ENCODE measurements at places on chromosomes 3 and 15.

DNA sequence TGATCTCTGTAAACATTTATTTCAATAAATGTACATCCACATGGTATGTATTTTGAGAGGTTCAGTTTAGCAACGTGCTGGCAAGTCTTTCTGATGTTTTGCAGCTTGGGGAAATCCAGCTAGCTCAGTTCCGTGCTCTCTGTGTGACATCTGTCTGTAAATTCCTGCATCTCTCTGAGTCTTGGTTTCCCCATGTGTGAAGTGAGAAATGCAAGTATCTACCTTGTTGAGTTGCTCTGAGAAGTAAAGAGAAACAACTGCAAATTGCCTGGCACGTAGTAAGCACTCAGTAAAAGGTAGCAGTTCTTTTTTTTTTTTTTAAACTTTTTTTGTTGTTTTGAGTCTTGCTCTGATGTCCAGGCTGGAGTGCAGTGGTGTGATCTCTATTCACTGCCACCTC, 30.2 kb upstream of the MORF4L1 start:
- no peak for DNase-seq

DNA sequence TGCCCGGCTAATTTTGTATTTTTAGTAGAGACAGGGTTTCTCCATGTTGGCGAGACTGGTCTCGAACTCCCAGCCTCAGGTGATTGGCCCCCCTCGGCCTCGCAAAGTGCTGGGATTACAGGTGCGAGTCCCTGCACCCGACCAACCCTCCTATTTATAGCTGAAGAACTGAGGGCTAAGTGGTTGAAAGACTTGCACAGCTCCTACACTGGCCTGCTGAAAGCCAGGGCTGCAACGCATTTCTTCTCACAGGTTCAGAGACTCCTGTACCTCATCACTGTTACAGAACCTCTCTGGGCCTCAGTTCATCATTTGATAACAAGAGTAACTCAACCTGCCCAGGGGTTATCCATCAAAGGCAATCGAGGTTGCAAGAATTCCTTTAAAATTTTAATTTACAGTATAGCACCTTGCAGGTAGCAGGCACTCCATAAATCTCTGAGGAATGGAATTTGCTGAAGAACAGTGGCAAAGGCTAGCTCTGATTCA, 626.5 kb upstream of the TBL1XR1 start:
- no peak for DNase-seq

DNA sequence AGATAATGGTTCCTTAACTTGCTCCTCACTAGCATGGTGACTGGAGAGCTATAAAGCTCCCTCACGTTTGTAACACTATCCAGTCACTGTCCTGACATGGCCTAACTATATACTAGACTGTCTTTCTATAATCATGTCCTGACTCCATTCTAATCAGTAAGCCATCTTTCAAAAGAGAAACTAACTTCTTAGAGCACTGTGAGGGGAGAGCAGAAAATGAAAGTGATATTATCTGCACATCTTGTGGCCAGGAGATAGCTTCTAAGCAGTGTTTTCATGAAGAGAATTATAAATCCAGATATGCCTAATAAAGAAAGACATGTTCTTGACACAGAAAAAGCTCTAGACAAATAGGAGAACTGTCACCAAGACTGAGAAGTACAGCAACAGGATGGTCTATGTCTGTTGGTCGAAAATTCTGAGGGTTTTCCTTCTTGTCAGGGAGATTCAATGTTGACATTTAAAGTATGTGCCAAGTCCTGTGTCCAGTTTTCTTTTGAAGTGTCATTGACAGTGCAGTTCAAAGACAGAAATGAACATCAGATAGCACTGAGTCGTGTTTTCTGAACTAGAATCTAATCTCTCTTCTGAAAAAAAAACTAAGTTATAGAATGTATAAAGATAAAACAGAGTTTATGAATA, 230.6 kb upstream of the PEX5L start:
- DNase-seq, result no peak

- no peak for DNase-seq
These were observed 42.6 kb upstream of the MRPS22 start for GRCh38 chr3:139301183-139301582.

DNA sequence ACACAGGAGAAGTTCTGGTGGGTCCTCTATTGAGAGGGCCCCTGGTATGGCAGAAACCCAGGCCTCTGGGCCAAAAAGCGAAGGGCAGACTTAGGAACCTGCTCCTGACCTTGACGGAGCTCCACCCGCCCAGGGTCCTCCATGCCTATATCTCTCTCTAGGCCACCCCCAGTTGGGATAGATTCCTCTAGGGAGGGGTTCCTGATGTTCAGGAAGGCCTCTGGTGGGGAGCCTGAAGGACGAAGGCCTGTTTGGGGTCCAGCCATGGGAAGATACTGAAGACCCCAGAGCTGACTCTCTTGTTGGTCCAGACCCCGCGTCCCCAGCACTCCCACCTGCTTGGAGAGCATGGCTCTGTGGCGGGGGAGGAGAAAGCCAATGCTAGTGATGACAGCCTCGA, 104.2 kb downstream of the CORO2B start:
- no peak for DNase-seq

GRCh38 chr3:132783152-132783551, 60.9 kb upstream of the NPHP3 start:
- DNase-seq, result no peak

GRCh38 chr3:4343258-4343657, 40.1 kb downstream of the SETMAR start:
- DNase-seq, result peak; percentile 28

DNA sequence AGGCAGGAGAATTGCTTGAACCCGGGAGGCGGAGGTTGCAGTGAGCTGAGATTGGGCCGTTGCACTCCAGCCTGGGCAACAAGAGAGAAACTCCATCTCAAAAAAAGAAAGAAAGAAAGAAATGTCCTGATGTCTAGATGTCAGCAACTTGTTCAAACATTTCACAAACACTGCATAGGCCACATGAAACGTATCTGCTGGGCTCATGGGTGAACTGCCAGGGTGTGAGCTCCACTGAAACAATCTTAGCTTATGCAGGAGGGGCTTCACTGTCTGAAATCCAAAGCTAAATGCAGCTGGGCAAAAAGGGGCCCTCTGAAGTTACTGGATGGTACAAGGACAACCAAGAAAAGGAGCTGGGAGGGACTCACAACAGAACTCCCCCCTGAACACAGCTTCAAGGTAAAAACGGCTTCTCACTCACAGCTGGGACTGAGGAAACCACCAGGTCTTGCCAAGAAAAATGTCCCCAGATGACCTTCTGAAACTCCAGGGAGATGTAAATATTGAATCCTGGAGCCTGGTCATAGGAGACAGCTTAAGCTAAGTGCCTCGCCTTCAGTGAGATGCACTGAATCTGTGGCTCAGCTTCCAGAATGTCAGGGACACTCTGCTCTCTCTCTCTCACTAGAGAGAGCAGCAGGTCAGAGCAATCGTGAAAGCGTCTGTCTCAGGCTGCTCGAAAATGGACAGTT, 31.9 kb downstream of the SEC61A1 start:
- DNase-seq, result no peak

DNA sequence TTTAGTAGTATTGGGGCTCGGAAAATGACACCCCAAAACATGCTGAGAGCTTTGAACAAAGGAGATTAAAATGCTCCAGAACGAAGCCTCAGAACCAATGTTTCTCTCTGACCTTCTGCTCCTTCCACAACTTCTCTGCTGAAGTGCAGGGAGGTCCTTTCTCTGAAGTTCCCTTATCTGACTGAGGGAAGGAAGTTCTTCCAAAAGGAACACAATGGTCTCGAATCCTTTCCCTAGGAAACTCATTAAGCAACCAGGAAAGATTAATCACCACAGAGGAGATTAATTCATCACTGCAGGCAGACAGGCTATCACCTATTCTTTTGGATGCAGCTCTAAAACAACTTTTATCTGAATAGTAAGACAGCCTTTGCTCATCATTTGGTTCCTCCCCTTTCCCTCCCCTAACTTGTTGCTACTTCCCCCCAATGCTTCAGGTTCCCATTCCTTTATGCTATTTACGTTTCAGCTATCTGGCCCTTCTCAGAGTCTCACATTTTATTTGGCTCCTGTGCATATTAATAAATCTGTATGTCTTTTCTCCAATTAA, 18.2 kb upstream of the WDR49 start:
- no peak for DNase-seq

- no peak for DNase-seq
These were observed 70.5 kb upstream of the FOXB1 start for GRCh38 chr15:59933607-59934006.

GRCh38 chr3:37145611-37146010, 28.8 kb downstream of the LRRFIP2 start:
- DNase-seq, result no peak

Measured in BJ (cell line).